ENCODE measurements at places on chromosomes 3 and 15. TPM values are rescaled to one million over a fixed set of nuclear protein-coding genes. Genes with fewer than 3 reads are reported as not detected.

GRCh38 chr15:38490242-38490922 lies 36.5 kb downstream of the FAM98B start:
- DNase-seq: no peak
- H3K27me3 ChIP-seq: no peaks in the 10 kb centered on the region
- no peak overlapping the region for H3K4me3 ChIP-seq
- peak overlapping the region; percentile 85 for H3K27ac ChIP-seq
- H3K4me1 ChIP-seq: peaks cover 35% of the 10 kb centered on the region

Gene HES1
- not detected for total RNA-seq

DNA sequence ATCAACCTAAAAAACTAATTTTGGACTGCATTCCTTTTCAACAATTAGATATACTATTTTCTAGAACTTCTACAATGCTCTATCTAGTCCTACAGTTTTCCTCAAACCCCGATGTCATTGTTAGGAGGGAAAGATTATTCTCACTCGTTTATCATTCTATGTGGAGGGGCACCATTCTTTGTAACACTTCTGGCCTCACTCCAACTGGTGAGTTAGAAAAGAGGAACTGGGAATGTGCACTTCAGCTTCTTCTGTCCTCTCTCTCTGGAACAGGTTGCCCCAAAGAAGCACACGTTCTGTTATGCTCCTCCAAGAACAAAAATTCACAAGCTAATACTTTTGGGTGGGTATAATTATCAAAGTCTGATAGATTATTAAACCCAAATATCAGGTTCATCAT lies 137.9 kb downstream of the UACA start:
- H3K4me3 ChIP-seq: no peak overlapping the region
- no peak overlapping the region for H3K27ac ChIP-seq
- H3K4me1 ChIP-seq: no peaks in the 10 kb centered on the region
- H3K27me3 ChIP-seq: no peaks in the 10 kb centered on the region
- DNase-seq: no peak
- peaks cover 1% of the 10 kb centered on the region for H3K36me3 ChIP-seq

- H3K27me3 ChIP-seq: peaks cover 51% of the 10 kb centered on the region
- H3K36me3 ChIP-seq: no peaks in the 10 kb centered on the region
- H3K4me3 ChIP-seq: no peak overlapping the region
- DNase-seq: no peak
- peaks cover 8% of the 10 kb centered on the region for H3K4me1 ChIP-seq
- no peak overlapping the region for H3K27ac ChIP-seq
Observed at GRCh38 chr3:25429361-25430286, 1.6 kb downstream of the RARB start.

GRCh38 chr3:12190221-12190807 lies 31.6 kb upstream of the TIMP4 start:
- peaks cover 9% of the 10 kb centered on the region for H3K4me1 ChIP-seq
- H3K27ac ChIP-seq: no peak overlapping the region
- no peaks in the 10 kb centered on the region for H3K36me3 ChIP-seq
- no peaks in the 10 kb centered on the region for H3K27me3 ChIP-seq
- no peak for DNase-seq

Gene TMEM43
- total RNA-seq: 52.4 TPM

DNA sequence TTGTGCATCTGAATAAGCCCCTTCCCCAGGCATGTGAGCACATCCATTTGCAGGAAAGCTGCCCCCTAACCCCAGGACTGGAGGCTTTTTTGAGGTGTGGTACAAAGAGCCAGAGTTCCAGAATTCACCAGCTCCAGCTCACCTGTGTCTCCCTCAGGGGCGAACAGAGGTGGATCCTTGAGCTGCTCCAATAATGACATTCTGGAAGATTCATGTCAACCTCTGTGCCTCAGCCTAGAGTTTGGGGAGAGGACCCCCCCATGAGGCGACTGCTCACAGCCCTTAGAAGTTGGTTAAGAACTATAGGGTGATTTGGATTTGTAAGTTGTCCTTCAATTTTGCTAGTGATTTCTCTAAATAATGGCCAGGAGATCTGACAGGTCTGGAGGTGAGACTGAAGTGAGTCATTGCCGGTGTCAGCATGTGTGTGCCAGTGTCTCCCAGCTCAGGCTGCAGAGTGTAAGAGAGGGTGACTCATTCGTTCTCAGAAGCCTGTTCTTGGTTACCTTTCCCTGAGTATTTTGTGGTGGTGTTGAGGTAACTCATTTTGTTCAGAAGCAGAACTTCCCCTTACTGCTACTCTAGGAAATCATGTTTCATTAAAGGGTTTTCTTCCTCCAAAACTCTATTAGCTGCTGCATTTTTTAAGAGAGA lies 136.9 kb upstream of the TOPAZ1 start:
- H3K4me1 ChIP-seq: no peaks in the 10 kb centered on the region
- DNase-seq: no peak
- peaks cover 26% of the 10 kb centered on the region for H3K27me3 ChIP-seq
- H3K36me3 ChIP-seq: no peaks in the 10 kb centered on the region
- H3K27ac ChIP-seq: no peak overlapping the region
- no peak overlapping the region for H3K4me3 ChIP-seq

GRCh38 chr15:65948383-65948782 lies 79.1 kb downstream of the RAB11A start:
- no peak overlapping the region for H3K4me3 ChIP-seq
- DNase-seq: no peak
- peaks cover 16% of the 10 kb centered on the region for H3K27me3 ChIP-seq

DNA sequence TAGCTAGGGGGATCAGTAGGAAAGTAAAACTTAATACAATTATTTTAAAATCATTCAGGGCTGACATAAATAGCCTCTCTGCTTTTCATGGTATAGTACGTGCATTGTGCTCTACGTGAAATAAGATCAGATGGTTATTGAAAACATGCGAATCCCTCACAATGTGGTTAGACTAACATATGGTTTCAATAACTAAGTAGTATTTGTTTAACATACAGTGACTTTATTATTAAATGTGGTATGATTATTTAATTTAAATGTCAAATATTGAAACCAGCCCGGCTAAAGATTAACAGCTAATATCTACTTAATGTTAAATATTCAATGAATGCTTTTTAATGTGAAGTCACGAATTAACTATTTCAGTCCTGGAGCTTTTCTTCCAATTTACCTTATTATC lies 473.9 kb upstream of the THBS1 start:
- no peaks in the 10 kb centered on the region for H3K4me1 ChIP-seq
- peaks cover 11% of the 10 kb centered on the region for H3K27me3 ChIP-seq
- H3K4me3 ChIP-seq: no peak overlapping the region
- H3K36me3 ChIP-seq: no peaks in the 10 kb centered on the region
- DNase-seq: no peak

- H3K4me3 ChIP-seq: no peak overlapping the region
- DNase-seq: no peak
- peaks cover 22% of the 10 kb centered on the region for H3K4me1 ChIP-seq
- no peaks in the 10 kb centered on the region for H3K27me3 ChIP-seq
- H3K36me3 ChIP-seq: no peaks in the 10 kb centered on the region
- H3K27ac ChIP-seq: no peak overlapping the region
Observed at GRCh38 chr15:68209272-68209671, 4.1 kb upstream of the CALML4 start.

Gene C3orf49
- not detected for total RNA-seq

- H3K4me1 ChIP-seq: no peaks in the 10 kb centered on the region
- H3K27ac ChIP-seq: no peak overlapping the region
- no peaks in the 10 kb centered on the region for H3K36me3 ChIP-seq
- no peak overlapping the region for H3K4me3 ChIP-seq
Observed at GRCh38 chr3:149579838-149580542, 77.8 kb downstream of the WWTR1 start.

- no peaks in the 10 kb centered on the region for H3K36me3 ChIP-seq
- H3K4me1 ChIP-seq: no peaks in the 10 kb centered on the region
- H3K27me3 ChIP-seq: peaks cover 11% of the 10 kb centered on the region
- peak overlapping the region; percentile 52 for H3K4me3 ChIP-seq
- DNase-seq: no peak
- no peak overlapping the region for H3K27ac ChIP-seq
Observed at GRCh38 chr3:155581579-155581978, 163.3 kb downstream of the PLCH1 start.

DNA sequence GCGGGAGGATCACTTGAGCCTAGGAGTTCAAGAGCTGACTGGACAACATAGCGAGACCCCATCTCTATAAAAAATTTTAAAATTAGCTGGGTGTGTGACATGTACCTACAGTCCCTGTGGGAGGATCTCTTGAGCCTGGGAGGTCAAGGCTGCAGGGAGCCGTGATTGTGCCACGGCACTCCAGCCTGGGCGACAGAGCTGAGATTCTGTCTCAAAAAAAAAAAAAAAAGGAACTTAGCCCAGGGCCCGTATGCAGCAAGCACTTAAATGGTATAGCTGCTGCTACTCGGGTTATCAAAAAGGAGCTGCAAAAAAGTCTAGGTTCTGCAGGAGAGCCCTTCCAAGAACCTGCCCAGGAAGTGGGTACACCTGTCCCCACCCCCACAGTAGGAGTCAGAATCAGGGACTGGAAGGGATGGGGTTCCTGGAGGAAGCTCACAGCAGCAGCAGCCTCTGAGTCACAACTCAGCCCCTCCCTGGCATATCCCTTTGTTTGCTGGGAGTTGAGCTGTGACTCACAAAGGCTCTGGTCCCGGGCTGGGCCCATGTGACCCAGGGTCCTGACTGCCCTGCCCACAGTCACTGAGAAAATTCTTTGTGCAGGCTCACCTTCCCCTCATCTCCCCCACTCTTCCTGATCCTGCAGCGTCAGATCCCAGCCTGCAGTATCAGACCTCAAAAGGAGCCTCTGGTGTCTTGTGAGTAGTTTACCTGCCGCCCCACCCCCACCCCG lies at the start of gene SPATA12:
SPATA12 (plus strand) TSS at position 576 of the 733 bp plus-strand sequence. CDS start 13,031 bp downstream, outside the sequence.
- H3K36me3 ChIP-seq: no peaks in the 10 kb centered on the region
- H3K4me3 ChIP-seq: no peak within 1 kb of the TSS
- H3K27ac ChIP-seq: no peak within 1 kb of the TSS
- peaks cover 8% of the 10 kb centered on the region for H3K27me3 ChIP-seq
- no peak for DNase-seq

GRCh38 chr15:56568466-56569167 lies 103.7 kb upstream of the MNS1 start:
- H3K36me3 ChIP-seq: no peaks in the 10 kb centered on the region
- no peaks in the 10 kb centered on the region for H3K4me1 ChIP-seq
- peaks cover 2% of the 10 kb centered on the region for H3K27me3 ChIP-seq
- no peak overlapping the region for H3K27ac ChIP-seq
- no peak for DNase-seq

Gene TIMP4
- not detected for total RNA-seq

DNA sequence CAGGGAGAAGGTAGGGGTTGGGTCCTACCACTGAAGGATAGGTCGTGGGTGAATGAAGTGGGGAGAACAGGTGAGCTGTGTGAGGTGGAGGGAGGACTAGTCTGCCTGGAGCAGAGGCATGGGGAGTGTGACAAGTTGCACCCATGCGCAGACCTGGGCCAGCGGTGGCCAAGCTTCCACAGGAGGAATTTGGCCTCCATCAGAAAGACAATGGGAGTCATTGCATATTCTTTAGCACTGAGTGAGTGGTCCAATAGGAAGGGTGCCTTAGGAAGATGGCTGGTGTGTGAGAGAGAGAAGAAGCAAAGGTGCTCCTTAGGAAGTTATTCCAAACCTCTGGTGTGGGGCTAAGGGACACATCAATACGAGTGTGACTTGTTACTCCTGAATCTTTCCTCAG lies 191.1 kb downstream of the KCNAB1 start:
- no peak for DNase-seq
- H3K27ac ChIP-seq: no peak overlapping the region
- H3K36me3 ChIP-seq: no peaks in the 10 kb centered on the region
- peaks cover 10% of the 10 kb centered on the region for H3K27me3 ChIP-seq
- H3K4me3 ChIP-seq: no peak overlapping the region
- H3K4me1 ChIP-seq: no peaks in the 10 kb centered on the region

GRCh38 chr3:178455226-178455625 lies 81.0 kb upstream of the KCNMB2 start:
- H3K27ac ChIP-seq: no peak overlapping the region
- no peak overlapping the region for H3K4me3 ChIP-seq
- DNase-seq: no peak
- H3K4me1 ChIP-seq: no peaks in the 10 kb centered on the region

DNA sequence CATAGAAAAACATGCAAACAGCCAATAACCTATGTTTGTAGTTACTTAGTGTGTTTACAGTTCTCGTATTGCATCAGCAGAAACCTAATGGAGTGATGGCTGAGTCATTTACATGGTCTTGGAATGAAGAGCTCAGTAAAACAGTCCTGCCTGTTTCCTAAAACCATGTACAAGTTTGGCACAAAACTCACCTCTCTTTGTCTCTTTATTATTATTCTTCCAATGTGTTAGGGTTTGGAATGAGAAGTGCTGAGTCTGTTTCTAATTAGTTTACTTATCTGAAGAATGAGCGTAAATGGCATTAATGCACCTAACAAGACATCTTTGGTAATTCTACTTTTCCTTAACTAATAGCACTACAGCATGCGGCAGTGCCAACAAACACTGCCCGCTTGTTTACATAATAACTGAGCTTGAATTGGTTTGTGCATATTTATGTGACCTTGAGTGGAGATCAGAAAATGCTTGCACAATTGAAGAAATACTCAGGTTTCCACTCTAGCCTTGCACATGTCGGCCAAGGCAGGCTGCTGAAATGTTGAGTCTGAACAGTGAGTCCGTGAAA lies 385.4 kb upstream of the SEMA6D start:
- no peaks in the 10 kb centered on the region for H3K36me3 ChIP-seq
- H3K27me3 ChIP-seq: no peaks in the 10 kb centered on the region
- no peak overlapping the region for H3K27ac ChIP-seq
- H3K4me1 ChIP-seq: no peaks in the 10 kb centered on the region

DNA sequence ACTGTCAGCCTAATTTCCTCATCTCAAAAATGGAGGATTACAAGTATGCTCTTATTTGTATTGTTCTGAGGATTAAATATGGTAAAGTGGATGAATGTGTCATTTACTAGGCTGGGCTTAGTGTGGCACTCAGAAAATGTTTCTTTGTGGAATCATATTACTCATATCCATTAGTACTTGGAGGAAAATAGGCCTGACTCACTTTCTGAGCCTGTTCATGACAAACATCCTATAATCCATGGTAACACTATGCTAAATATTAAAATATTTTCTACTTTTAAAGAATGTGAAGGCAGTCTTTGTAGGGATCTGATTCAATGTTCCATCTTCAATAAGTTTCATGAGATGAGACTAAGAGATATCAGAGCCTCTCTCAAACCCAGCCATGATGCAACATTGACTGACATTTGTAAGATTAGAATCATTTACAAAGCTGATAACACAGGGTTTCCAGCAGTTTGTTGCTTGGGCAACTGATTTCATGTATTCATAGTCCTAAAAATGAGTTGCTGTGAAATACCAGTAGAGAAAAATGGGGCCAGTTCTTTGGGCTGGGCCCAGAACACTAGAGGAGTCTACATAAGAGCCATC lies 1048.5 kb downstream of the NTRK3 start:
- no peaks in the 10 kb centered on the region for H3K4me1 ChIP-seq
- H3K27ac ChIP-seq: no peak overlapping the region
- H3K27me3 ChIP-seq: peaks cover 5% of the 10 kb centered on the region
- H3K36me3 ChIP-seq: no peaks in the 10 kb centered on the region
- H3K4me3 ChIP-seq: no peak overlapping the region
- no peak for DNase-seq

Gene HTR3D
- total RNA-seq: not detected

Gene SEMA6D
- total RNA-seq: not detected

- no peaks in the 10 kb centered on the region for H3K27me3 ChIP-seq
- H3K4me1 ChIP-seq: no peaks in the 10 kb centered on the region
- DNase-seq: no peak
- H3K4me3 ChIP-seq: no peak overlapping the region
- H3K36me3 ChIP-seq: no peaks in the 10 kb centered on the region
- no peak overlapping the region for H3K27ac ChIP-seq
Observed at GRCh38 chr3:131033480-131034080, 6.9 kb downstream of the NEK11 start.

All from naive thymus-derived CD8-positive, alpha-beta T cell (primary cell).